ENCODE measurements at places on chromosomes 1 and 21.

DNA sequence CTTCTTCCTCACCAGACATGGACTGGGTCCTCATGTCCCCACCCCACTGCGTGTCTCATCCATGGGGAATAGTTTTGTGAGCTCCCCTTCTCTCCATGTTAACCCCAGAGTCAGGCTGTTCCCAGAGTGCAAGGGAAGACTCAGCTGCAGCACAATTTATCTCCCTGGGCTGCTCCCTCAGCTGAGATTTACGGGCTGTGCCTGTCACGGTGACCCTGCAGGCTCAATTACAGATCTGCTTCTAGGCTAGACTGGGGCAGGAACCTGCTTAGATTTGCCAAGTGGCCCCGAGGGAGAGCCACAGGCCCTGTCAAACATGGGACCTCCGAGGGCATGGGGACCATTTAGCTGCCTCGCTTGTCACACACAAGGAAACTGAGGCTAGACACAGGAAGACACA is 37.8 kb downstream of the CDCP2 start:
- no peak for DNase-seq

DNA sequence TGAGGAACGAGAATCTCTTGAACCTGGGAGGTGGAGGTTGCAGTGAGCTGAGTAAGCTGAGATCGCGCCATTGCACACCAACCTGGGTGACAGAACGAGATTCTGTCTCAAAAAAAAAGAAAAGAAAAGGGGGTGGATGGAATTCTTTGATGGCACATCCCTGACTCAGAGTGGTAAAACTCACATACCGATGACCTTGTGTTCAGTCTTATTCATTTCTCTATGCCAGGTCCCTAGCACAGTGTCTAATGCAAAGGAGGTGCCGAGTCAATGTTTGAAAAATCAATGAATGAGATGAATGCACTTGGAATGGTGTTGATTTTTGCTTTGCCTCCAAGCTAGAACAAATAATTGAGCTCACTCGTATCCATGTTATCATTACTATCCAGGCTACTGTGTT is 18.5 kb upstream of the FAM20B start:
- DNase-seq: no peak

GRCh38 chr21:44405091-44405947 is 50.0 kb upstream of the LRRC3 start:
- DNase-seq: no peak

DNA sequence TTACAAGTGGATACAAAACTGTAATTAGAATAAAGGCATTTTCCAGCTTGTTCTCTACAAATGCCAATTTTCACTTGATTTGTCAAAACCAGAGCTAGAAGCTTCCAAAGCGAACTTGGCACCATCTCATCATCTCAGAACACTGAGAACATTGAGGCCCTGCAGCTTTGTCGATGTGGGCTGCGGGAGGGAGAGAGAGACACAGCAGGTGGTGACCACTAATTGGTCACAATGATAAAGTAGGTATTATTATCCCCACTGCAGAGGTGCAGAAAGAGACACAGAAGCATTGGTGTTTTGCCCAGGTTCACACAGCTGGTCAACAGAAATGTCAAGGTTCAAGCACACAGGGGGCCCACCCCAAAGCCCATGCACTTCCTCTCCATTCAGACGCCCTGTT is 72.2 kb upstream of the KRTAP19-8 start:
- no peak for DNase-seq

DNA sequence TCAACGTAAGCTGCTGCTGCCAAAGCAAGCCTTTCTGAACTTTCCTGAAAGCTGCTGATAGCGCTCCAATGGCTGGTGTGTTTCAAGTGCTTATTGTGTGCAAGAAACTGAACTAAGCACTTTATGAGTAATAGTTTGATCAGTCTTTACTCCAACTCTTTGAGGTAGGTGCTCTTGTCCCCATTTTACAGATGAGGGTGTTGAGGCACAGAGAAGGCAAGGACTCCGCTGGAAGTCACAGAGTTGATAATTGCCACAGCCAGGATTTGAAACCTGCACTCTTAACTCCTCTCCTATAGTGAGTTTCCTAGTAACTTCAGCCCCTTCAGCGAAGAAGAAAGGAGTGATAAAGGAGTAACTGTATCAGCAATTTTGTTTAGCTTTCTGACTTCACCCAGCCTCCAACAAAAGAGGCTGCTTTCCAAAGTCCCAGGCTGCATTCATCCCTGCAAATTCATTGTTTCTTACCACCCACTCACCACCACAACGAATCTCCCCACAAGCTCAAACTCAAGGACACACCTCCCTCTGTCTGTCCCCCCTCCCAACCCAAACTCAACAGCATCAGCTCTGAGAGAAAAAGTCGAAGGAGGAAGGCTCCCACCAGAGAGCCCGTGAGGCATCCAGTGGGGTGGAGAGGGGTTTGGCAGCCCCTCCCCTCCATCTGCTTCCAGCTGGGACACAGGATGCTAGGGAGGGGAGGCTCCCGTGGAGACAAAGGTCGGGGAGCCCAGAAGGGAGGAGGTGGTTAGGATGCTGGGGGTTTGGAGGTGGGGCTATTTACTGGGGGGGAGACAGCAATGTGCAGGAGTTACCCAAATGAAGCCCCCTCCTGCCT is 139.6 kb downstream of the NAV1 start:
- no peak for DNase-seq

GRCh38 chr1:199010933-199011332 is 372.1 kb downstream of the PTPRC start:
- DNase-seq: no peak

GRCh38 chr1:186595969-186596368 is 84.3 kb downstream of the PTGS2 start:
- DNase-seq: no peak

DNA sequence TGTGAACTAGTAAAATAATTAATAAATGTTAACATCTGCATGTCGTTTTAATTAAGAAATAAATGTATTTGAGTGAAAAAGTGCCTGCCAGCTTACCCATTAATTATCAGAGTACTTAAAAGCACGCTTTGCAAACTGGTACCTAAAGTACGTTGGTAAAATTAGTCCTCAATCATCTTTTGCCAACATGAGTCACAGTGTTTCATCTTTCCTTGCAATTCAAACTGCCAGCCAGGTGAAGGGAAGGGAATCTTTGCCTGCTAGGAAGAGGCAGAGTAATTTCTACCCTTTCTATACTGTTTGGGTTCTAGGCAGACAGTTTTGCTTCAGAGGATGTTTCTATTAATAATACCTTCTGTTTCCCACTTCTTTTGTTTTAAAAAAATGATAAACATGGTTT is 57.2 kb upstream of the CNIH3 start:
- DNase-seq: no peak

DNA sequence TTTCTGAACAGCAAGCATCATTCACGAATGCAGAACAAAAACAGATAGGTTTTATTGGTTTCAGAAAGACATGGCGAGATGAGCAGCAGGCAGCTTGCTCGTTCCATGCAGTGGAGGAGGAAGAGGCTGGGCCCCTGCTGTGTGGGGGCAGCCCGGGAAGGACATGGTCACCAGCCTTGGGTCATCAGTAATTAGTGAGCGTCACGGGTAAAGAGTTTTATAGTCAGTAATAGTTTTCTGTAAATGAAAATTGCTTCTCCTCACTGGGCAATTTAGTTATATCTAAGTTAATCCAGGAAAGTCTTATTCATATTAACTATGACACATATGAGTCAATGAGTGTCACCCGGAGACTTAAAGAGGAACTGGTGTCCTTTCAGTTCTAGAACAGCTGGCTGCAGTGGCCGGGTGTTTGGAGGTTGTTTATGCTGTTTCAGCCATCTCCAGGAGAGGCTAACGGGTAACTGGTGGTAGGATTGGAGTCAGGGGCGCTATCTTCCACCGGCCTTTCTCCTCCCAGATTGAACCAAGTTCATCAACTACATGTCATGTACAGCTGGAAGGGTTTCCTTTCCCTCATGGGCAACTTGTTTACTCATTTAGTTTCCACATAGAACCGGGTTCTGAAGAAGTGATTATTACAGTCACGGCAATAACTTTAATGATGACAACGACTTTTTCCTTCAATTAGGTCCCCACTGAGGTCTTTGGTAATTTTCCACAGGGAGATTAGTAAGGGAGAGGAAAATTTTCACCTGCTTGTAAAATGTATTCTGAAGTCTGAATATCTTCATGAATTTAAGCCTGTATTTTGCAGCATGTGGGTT is 34.6 kb upstream of the SLC45A1 start:
- peak; percentile 1 for DNase-seq

DNA sequence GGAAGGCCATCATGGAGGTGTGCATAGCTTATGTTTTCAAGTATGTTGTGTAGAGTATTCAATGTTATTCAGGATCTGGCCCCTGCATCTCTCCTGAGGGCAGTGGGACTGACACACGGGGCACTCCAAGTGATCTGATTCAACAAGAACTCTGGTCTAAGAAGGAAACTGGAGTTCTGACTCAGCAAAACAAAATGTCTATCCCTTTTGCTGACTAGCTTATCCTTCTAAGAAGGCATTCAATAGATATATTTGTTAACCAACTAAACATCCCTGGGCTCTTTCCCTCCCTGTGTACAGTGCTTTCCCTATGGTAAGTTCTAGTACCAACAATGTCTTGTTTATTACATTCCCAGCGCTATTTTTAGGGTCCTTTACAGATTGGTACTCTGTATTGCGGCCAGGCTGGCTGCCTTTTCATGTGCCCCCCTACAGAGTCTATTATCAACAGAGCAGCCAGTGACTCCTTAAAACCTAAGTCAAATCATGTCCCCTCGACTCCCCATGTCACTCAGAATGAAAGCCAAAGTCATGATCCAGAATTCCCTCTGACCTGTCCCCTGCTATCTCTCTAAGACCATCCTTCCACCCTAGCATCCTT is 304.9 kb downstream of the KCNH1 start:
- DNase-seq: no peak

DNA sequence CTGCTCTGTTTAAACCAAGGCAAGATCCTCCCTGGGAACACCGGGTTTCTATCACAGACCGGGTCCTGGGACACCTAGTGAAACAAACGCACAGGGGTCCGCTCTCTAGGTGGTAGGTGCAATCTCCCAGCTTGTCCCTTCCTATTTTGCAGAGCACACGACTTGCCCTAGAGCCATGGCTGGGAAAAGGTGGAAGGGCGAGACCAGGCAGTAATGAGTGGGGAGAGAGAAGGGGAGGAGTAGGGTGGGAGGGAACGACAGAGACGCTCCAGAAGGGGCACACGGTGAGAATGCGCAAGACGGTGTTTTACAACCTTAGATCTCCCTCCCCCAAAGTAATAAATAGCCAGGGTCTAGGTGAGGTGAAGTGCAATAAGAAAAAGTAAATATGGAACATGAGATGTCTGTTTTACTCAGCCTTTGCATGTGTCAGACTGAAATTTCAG is 9.3 kb upstream of the ARHGAP29 start:
- no peak for DNase-seq

GRCh38 chr1:203280061-203280460 is 25.3 kb upstream of the BTG2 start:
- no peak for DNase-seq

DNA sequence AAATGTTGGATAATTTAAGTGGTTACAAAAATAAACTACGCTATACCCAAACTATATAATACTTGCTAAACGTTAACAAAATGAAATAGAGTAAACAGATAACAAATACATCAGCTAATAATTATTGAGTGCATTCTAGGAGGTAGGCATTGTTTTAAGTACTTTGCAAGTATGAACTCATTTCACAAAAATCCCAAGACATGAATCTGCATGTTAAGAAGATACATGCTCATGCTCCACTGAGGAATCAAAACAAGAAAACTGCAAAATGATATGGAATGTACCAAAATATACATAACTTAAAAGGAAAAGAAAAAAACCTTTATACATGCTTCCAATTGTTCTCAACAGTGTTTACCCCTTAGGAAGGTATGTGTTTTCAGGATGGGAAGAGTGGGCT is 2.5 kb downstream of the FRRS1 start:
- no peak for DNase-seq

- no peak for DNase-seq
Observed at GRCh38 chr1:117013309-117013858, 11.8 kb downstream of the CD101 start.

- no peak for DNase-seq
Observed at GRCh38 chr1:98870959-98871903, 133.4 kb downstream of the PLPPR5 start.

All from stimulated activated CD4-positive, alpha-beta T cell treated with anti-CD3 and anti-CD28 coated beads, Interleukin-4, amount 100 ng/mL, for 4 hours (primary cell).